ENCODE measurements at places on chromosomes 16 and 17. TPM values are rescaled to one million over a fixed set of nuclear protein-coding genes. Genes with fewer than 3 reads are reported as not detected.

Gene UMOD
- not detected for total RNA-seq

Gene ACOX1
- total RNA-seq: 46.3 TPM

Gene AP1G1
- 31.4 TPM for total RNA-seq

Gene IL21R
- total RNA-seq: not detected

Gene TP53TG3C
- not detected for total RNA-seq

Gene CEP295NL
- 6.4 TPM for total RNA-seq

Gene MTHFSD
- 8.1 TPM for total RNA-seq

Gene CHRNB1
- 9.4 TPM for total RNA-seq

Gene KRT9
- total RNA-seq: 0.06 TPM

Gene NLRP1
- 13.1 TPM for total RNA-seq

Gene NACA2
- not detected for total RNA-seq

Gene ATP2A1
- total RNA-seq: 0.16 TPM

Gene ZNF19
- 2.1 TPM for total RNA-seq

Gene IFI35
- total RNA-seq: 21.9 TPM

Gene TBC1D3I
- total RNA-seq: not detected

Gene VTN
- total RNA-seq: 0.06 TPM

Gene FZD2
- 0.16 TPM for total RNA-seq
